GM06990 (cell line): ENCODE measurements at places on chromosomes 16 and 17.
A peak's percentile ranks its signal among the peaks of the same experiment; 100 is the strongest.

DNA sequence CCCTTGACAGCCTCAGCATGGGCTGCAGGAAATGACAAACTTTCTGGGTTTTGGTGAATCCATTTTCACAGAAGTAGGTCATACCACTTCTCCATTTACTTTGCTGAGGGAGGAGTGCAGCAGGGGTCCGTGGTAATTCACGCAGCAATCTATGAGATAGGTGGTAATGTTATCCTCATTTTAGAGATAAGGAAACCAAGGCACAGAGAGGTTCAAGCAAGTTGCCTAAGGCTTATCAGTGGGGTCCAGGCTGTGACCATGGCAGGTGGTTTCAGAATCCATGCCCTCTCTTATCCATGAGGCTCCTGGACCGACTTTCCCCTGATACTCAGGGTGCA lies 12.6 kb downstream of the TBX4 start:
- DNase-seq = no peak

DNA sequence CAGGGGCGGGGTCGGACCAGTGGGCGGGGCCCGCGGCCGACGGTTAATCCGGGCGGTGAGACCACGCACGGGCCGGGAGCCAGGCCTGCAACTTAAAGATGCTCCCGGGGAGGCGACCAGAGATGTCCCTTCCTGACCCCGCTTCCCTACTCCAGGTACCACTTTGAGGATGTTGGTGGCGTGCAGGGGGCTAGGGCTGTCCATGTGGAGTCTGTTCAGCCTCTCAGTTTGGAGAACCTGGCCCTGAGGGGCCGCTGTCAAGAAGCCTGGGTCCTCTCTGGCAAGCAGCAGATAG lies 580 bp downstream of the RANGRF start:
- DNase-seq = no peak

GRCh38 chr17:69336580-69336979 lies 9.6 kb upstream of the ABCA5 start:
- no peak for DNase-seq

DNA sequence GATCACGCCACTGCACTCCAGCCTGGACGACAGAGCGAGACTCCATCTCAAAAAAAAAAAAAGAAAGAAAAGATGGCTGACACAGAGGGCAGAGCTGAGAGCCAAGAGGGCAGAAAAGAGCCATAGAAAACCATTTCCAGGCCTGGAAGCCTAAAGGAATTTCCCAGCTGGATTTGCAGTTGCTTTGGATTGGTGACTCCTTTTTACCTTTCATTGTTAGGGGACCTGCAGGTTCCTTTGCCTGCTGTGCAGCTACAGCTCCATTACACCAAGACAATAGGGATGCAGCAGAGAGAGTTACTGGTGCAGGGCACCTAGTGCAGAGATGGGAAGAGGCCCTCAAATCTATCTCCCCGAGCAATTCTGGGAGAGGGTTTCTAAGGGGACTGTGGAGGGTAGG lies 18.4 kb downstream of the ZNF668 start:
- DNase-seq = no peak

DNA sequence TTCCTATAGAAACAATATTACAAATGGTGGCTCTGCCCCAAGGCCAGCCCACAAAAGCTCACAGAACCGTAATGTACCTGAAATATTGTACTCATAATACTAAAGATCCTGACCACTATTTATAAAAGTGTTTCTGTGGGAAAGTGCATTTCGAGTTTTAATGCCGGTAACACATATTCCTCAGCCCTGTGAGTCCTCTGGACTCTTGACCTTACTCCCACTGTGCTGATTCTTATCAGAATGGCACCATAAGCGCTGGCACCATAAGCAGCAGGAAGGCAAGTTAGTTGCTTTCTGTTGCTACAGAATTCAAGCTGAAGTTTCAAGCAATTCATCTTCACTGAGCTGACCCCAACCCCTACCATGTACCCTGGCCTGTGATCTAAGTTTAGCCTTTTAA lies 36.4 kb upstream of the MED13 start:
- no peak for DNase-seq

GRCh38 chr17:81345228-81346089 lies 49.8 kb upstream of the BAHCC1 start:
- peak; percentile 89 for DNase-seq
